Right ventricle myocardium inferior (tissue), 1 donor: ENCODE measurements at places on chromosomes 2 and 18. TPM values are rescaled to one million over a fixed set of nuclear protein-coding genes. Genes with fewer than 3 reads are reported as not detected.

DNA sequence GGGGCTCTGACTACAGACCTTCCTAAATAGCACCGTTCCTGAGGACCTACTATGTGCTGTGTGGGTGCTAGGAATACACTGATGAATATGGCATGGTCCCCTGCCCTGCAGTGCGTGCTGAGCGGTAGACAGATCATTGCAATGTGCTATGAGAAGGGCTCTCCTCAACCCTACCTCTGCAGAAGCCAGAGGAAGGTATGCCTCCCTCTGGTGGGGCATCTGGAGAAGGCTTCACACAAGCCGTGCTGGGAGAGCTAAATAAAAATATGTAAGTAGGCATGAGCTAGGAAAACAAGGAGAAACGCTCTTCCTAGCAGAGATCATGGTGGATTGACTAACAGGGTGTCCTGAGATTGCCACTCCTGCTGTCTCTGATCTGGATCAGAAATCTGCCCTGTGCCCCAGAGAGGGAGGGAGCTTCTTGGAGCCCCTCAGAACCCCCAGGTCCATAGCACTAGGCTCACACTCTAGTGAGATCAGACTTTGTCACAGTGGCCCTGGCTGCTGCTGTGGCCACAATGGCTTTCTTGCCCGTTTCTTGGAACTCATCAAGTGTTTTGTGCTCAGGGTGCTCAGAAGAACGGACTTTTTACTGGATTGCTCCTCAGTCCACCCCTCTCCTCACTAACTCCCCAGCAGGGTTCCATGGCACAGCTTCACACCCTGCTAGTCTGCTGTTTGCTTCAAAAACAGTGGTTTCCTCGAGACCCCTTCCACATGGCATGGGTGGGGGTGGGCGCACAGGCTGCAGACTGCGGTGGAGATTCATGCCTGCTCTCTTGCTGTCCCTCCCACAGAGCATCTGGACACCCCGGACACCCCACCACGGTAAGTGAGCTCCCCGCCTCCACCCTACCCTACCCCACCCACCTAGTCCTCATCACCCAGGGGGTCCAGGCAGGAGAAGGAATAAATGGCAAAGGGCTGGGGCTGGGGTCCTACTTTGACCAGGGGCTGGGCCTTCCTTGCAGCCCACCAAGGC, 14.2 kb downstream of the SIGLEC15 start:
- no peak for DNase-seq

DNA sequence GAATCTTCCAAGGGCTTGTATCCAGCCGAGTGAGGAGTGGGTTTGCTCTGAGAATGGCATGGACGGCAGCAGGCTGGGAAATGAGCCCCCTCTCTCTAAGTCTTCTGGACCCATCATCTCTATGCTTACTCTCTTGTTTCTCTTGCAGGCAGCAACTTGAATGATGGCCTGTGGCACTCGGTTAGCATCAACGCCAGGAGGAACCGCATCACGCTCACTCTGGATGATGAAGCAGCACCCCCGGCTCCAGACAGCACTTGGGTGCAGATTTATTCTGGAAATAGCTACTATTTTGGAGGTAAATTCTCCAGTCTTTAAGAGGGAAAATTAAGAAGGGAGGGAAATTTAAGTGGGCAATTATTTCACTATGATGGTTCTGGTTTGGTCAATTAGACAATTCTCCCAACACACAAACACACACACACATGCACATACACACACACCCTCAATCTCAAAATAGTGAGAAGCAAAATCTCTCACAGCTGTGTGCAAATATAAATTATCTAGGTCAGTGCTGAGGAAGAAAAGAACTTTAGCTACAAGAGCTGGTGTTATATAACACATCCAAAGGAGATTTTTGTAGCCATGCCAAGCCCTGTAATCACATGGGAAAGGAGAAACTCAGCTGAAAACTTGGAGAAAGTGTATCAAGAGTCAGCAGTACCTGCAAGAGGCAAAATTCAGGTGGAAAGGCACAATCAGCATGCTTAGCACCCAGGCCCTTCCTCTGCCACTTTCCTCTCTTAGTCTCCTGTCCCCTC, 499.2 kb downstream of the CNTNAP5 start:
- DNase-seq = no peak

GRCh38 chr18:39698436-39698835, 2132.8 kb upstream of the CELF4 start:
- DNase-seq = no peak

GRCh38 chr2:3488855-3489763, 30.2 kb downstream of the ADI1 start:
- DNase-seq = no peak

- DNase-seq = no peak
These were observed 25.6 kb upstream of the CXXC1 start for GRCh38 chr18:50313031-50313607.

DNA sequence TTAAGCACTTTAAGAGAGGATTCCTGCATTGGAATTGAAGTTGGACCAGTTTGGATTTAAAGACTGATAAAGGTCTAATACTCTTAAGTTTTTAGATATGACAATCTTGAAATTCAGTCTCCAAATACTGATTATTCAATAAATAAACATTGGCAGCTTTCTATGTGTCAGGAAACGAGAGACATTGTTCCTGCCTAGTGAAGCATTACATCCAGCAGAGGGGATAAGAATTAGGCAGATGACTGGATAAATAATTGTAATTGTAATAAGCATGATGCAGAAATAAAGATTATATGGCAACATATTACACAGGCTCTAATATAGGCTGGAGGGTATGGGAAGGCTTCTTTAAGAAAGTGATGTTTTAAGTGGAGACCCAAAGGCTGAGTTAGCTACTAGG, 226.5 kb upstream of the MMADHC start:
- no peak for DNase-seq

DNA sequence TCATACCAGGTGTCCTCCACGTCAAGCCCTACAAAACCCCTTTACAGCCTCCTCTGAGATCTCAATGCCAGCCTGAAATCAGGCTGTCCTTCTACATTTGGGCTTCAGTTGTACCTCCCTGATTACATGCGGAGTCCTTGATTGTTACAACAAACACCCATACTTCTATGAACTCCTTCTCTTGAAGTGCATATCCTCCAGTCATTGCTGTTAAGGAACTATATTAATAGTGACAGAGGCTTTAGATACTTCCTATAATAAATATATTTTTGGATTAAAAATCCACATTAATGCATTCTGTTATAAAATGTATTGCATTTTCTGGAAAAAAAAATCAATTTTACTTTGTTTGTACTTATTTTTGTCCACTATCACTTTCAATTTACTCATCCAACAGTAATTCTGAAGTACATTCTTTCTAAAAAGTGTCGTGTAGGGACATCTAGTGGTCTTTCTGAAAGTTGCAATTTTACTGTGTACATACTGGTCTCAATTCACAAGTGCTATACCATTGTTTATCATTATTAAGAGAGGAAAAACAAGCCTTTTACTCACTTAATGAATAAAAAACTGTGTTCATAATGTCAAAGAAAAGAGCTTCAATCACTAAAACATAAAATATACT, 316.4 kb downstream of the DSEL start:
- no peak for DNase-seq

DNA sequence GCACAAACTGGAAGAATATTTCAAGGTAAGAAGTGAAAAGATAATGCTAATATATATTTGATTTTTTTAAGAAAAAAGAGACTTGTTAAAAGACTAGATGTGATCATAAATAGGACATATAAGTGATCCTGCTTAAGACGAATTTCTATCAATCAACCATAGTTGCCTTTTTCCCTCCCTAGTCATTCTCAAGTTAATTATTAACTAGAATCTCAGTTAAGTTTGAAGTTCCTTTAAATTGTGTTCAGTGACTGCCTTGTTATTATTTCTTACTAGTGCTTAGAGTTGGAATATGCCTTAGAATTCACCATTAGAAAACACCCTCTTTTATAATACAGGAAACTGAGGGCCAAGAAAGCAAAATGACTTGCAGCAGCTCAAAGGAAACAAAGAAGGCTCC, 141.5 kb upstream of the SP5 start:
- no peak for DNase-seq

- DNase-seq = no peak
These were observed 2.8 kb upstream of the OTOS start for GRCh38 chr2:240143276-240143675.

DNA sequence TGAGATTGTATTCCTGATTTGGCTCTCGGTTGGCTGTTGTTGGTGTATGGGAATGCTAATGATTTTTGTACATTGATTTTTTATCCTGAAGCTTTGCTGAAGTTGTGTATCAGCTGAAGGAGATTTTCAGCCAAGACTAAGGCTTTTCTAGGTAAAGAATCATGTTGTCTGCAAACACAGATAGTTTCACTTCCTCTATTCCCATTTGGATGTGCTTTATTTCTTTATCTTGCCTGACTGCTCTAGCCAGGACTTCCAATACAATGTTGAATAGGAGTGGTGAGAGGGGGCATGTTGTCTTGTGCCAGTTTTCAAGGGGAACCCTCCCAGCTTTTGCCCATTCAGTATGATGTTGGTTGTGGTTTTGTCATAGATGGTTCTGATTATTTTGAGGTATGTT, 90.4 kb downstream of the CYP26B1 start:
- DNase-seq = no peak

GRCh38 chr2:222423186-222423585, 1.2 kb upstream of the SGPP2 start:
- DNase-seq = no peak

- no peak for DNase-seq
These were observed 27.0 kb upstream of the ST3GAL5 start for GRCh38 chr2:85915606-85916303.

GRCh38 chr2:157334797-157335196, 9.2 kb upstream of the ERMN start:
- DNase-seq = no peak

DNA sequence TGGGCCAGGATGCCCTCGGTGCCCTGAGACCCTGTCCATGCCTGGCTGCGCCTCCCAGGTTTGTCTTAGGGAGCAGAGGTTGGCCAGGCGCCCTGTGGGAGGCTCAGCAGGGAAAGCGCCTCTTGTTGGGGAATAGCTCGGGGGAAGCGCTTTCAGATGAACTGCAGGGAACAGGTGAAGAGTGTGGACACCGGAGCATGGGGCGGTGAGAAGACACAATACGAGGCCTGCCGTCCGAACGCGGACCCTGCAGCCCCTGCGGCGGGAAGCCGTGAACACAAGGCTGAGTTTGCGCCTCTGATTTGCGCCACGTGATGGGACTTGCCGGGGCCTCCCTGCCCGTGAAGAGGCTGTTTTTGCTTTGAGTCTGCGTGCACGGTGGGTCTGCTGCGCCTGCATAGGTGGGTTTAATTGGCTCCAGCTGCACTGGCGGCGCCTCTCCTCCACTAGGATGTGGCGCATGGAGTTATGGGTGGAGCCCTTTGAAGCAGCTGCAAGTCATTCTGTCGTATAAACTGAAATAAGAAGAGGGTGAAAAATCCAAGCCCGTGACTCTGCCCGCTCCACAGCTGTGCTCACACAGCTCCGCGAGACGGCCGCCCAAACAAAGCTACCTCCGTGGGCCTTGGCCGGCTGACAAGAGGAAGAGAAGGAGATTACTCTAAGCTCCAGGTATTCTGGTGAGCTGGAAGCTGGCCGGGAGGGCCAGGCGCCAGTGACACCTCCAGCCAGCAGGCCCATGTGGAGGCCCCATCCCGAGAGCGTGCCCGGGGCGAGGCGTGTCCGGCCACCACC, 103.5 kb upstream of the CTDP1 start:
- DNase-seq = peak; percentile 68

DNA sequence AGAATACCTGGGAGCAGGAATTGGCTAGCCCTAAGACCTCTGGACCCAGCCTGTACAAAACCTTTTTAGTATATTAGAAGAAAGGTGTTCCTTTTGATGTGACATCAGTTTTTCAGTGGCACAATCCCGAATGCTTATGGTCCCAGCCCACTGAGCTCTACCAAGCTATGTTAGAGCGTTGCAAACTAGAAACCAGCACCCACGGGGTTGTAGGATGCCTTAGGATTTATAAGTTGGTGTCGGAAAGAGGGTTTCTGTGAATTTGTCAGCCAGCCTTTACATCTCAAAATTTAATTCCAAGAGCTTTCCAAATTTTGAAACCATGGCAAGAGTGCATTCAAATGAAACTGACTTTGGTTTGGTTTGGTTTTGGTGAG, 499 bp upstream of the LMAN1 start:
- no peak for DNase-seq

- DNase-seq = no peak
These were observed 27.2 kb downstream of the CDKL4 start for GRCh38 chr2:39216346-39217191.

GRCh38 chr2:30287857-30288513, 56.7 kb downstream of the LBH start:
- no peak for DNase-seq

GRCh38 chr18:45951016-45951714, 16.0 kb downstream of the EPG5 start:
- no peak for DNase-seq

- no peak for DNase-seq
These were observed 37.1 kb upstream of the CTLA4 start for GRCh38 chr2:203830304-203831055.

DNA sequence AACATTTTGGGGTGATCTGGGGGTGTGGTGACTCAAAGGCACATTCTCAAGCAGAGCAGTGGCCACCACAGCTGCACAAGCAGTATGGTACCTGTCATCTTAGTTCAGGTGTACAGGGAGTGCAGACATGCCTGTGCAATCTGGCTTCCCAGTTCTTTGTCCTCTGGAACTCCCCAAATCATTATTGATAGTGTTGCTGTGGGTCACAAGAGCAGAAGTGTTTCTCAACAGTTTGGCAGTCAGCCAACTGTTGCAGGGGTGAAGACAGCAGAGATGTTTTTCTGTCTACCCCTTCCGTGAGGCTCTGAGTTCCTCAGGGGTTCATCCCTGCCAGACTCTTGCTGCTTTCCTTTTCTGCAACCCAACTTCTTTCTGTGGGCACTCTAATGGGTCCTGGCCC, 206.5 kb upstream of the ZSWIM2 start:
- DNase-seq = no peak

- no peak for DNase-seq
These were observed 73.3 kb downstream of the NAB1 start for GRCh38 chr2:190722061-190722759.

The EFEMP1 gene
- total RNA-seq = 75.9 TPM

The PRSS56 gene
- total RNA-seq = 0.11 TPM

The APOB gene
- 12.5 TPM for total RNA-seq

The MAP2 gene
- total RNA-seq = 4.1 TPM

The CXCR2 gene
- 1.5 TPM for total RNA-seq

The MARCHF4 gene
- total RNA-seq = 0.08 TPM

The SPATS2L gene
- total RNA-seq = 89.5 TPM

The SNTG2 gene
- 2.4 TPM for total RNA-seq

The TGOLN2 gene
- total RNA-seq = 65.6 TPM

The SOX11 gene
- total RNA-seq = 1.1 TPM

The CFAP53 gene
- not detected for total RNA-seq

The E2F6 gene
- total RNA-seq = 12.5 TPM

The IGFBP5 gene
- total RNA-seq = 156 TPM

The LGALSL gene
- 6.6 TPM for total RNA-seq

The CYTIP gene
- 1.7 TPM for total RNA-seq
